H9 (cell line): ENCODE measurements at places on chromosomes 7 and 10. TPM values are rescaled to one million over a fixed set of nuclear protein-coding genes. Genes with fewer than 3 reads are reported as not detected.

Gene PTPN20
- total RNA-seq: not detected in 2 replicates

Gene AKR1C4
- total RNA-seq: not detected in 2 replicates

Gene WNT2
- not detected in 2 replicates for total RNA-seq

Gene FXYD4
- total RNA-seq: not detected in 2 replicates

Gene HOXA11
- total RNA-seq: not detected in 2 replicates

Gene KCNMA1
- total RNA-seq: 1.7 and 2.0 TPM in 2 replicates

Gene C7orf57
- total RNA-seq: 0.35 TPM in 1 of 2 replicates, not detected in the other

Gene FAM237B
- total RNA-seq: not detected in 2 replicates

Gene SEPHS1
- total RNA-seq: 366 and 387 TPM in 2 replicates

Gene KLLN
- 0.61 and 0.79 TPM in 2 replicates for total RNA-seq

Gene CALY
- total RNA-seq: 1.9 and 2.9 TPM in 2 replicates

Gene COL26A1
- 41.5 and 42.6 TPM in 2 replicates for total RNA-seq

Gene CCL24
- total RNA-seq: not detected in 2 replicates
